ENCODE measurements at places on chromosomes 7 and 10.

DNA sequence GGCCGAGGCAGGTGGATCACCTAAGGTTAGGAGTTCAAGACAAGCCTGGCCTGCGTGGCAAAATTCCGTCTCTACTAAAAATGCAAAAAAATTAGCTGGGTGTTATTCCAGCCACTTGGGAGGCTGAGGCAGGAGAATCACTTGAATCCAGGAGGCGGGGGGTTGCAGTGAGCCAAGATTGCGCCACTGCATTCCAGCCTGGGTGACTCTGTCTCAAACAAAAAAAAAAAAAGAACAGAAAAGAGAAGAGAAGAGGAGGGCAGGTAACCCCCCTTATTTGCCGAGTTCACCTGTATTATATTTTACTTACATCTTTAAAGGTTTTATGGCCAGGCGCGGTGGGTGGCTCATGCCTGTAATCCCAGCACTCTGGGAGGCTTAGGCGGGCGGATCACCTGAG is 91.7 kb downstream of the RNF216 start:
- no peak for DNase-seq

GRCh38 chr7:2000153-2000687 is 232.5 kb downstream of the MAD1L1 start:
- no peak for DNase-seq

GRCh38 chr10:107476408-107476807 is 311.9 kb upstream of the SORCS1 start:
- no peak for DNase-seq

GRCh38 chr7:140033779-140034363 is 28.9 kb downstream of the PARP12 start:
- no peak for DNase-seq

GRCh38 chr10:30437031-30437841 is 3.3 kb downstream of the MAP3K8 start:
- no peak for DNase-seq

GRCh38 chr7:11491811-11492210 is 340.2 kb downstream of the THSD7A start:
- no peak for DNase-seq
